ENCODE measurements at places on chromosomes 1 and 21.

DNA sequence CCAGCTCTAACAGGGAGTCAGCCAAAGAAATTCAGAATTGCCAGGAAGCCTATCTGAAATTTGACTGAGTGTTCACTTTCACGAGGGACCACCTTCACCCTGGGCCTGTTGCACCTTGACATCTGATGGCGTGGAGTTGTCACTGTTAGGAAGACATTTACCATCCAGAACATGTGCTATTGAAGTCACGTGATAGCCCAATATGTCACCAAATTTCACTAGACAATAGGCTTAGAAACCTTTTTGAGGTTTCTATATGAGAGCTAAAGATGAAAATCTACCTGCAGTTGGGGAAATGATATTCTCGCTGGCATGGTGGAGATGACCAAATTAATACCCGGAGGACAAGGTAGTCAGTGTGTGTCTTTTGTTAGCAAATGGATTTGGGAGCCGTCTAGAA, 102.7 kb downstream of the HUNK start:
- no peak for DNase-seq

GRCh38 chr1:203077956-203078355, 7.9 kb downstream of the MYOG start:
- no peak for DNase-seq

- no peak for DNase-seq
Observed at GRCh38 chr1:31647106-31647505, 2.4 kb upstream of the PEF1 start.

GRCh38 chr1:112998592-112999235, 42.7 kb upstream of the SLC16A1 start:
- peak; percentile 48 for DNase-seq

- no peak for DNase-seq
Observed at GRCh38 chr1:235888119-235888643, 21.5 kb upstream of the LYST start.
